Kidney tubule cell (primary cell): ENCODE measurements at places on chromosomes 6 and 20.

DNA sequence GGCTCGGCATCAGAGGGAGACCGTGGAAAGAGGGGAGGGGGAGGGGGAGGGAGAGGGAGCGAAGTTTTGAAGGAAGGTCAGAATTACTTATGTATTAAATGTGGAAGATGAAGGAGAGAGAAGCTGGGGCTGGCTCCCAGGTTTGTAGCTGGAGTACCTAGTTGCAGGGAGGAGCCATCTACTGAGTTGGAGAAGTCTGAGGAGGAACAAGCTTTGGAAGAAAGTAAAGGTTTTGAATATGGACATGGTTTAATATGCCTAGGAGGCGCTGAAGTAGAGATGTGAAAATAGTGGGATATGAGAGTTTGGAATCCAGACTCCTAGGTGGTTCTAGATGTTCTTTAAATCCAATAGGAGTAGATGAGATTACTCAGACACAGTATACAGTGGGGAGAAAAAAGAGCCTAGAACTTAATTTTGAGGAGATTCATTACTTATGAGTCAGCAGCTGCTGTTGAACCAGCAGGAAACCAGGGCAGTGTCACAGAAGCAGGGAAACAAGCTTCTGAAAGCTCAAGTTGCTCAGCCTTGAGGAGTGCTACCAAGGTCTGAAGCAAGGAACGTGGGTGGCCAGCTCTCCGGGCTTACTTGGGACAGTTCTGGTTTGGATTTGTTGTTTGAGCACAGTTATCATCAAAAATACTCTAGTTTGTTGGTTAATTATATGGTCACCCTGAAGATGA, 149.3 kb downstream of the UTRN start:
- DNase-seq, result peak; percentile 80

DNA sequence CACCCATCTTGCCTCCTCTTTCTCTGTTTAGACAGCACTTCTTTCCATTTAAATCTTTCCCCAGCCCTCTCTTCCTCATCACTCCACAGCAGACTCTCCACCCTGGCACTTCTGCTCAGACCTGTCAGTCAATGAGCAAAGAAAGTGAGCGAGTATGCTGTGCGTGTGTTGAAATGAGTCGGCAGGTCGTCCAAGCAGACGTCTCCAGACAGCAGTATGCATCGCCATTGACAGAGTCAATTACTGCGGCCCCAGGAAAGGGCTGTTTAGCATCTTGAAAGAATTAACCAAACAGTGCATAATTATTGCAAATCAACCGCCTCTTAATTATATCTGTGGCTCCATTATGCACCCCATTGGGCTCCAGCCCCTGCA, 54.8 kb upstream of the KCNG1 start:
- no peak for DNase-seq

- peak; percentile 37 for DNase-seq
Measured at GRCh38 chr6:160132776-160133338, 11.2 kb downstream of the SLC22A1 start.

GRCh38 chr20:14902432-14903089, 565.1 kb upstream of the FLRT3 start:
- DNase-seq, result no peak

- peak; percentile 89 for DNase-seq
Measured at GRCh38 chr6:54874349-54875048, 27.9 kb downstream of the FAM83B start.

GRCh38 chr6:106163966-106164877, 78.1 kb downstream of the PRDM1 start:
- no peak for DNase-seq

DNA sequence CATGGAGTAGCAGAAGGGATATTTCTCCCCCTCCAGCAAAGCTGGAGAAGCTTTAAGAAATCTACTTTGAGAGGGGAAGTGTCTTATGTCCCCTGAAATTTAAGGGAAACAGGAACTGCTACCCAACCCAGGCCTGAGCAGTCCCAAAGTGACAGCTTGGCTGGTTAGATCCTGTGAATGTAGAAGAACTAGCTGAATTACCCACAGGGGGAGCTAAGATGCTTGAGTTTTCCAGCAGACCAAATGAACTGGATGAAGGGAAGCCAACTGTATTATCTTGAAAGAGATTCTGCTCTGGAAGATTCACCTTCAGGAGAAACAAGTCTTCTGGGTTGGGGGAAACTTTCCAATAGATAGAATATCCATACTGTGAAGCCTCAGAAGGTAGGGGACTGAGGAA, 303.3 kb upstream of the MMS22L start:
- peak; percentile 8 for DNase-seq

GRCh38 chr20:32496811-32497533, 88.2 kb downstream of the NOL4L start:
- no peak for DNase-seq

DNA sequence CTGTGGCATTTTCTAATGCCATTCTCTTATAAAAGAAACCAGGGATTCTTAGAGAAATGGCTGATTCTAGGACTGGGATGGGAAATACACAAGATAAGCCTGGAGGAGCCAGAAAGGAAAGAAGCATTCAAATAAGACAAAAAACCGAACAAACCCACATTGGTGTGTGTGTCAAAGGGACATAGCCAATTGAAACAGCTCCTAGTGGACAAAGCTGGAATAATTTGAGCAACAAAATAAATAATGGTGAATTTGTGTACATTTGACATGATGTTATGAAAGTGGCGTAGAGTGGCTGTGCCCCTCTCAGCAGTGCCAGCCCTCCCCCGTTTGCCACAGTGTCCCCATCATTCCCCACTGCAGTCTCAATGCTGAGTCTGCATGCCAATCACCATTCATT, 55.5 kb downstream of the B3GAT2 start:
- DNase-seq, result no peak

DNA sequence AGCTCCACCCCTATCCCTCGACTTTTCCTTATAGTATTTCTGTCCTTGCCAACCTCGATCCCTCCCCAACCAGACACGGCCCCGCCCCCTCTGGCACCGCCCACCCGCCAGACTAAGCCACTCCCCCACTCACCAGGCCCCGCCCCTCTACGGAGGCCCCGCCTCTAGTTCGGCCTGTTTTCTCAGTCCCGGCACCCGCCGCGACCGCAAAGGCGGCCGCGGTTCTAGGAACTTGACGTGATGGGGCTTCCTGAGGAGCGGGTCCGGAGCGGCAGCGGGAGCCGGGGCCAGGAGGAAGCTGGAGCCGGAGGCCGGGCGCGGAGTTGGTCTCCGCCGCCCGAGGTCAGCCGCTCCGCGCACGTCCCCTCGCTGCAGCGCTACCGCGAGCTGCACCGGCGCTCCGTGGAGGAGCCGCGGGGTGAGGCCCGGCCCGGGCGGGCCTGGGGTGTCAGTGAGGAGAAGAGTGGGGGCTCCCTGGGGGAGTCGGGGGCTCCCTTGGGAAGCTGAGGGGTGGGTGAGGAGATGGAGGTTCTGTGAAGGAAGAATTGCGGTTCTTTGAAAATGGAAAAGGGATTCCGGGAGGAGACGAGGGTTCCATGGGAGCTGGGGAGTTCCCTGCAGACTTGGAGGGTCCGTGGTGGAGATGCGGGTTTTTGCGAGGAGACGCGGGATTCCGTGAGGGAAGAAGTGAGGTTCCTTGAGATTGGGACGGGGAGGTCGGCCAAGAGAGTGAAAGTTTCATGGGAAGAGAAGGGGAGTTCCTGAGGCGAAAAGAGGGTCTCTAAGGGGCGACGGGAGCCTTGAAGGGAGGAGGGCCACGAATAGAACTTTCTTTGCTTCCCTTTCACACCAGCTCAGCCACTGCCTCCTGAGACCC, at the start of gene ACSS2:
TSS of gene ACSS2 (plus strand) at position 207 of the 877 bp plus-strand sequence. CDS start at position 241, 34 bp downstream.
- DNase-seq, result no peak

- DNase-seq, result no peak
Measured at GRCh38 chr20:51450221-51450712, 92.3 kb downstream of the NFATC2 start.

GRCh38 chr6:31831350-31832215, 4.0 kb downstream of the HSPA1B start:
- DNase-seq, result no peak

DNA sequence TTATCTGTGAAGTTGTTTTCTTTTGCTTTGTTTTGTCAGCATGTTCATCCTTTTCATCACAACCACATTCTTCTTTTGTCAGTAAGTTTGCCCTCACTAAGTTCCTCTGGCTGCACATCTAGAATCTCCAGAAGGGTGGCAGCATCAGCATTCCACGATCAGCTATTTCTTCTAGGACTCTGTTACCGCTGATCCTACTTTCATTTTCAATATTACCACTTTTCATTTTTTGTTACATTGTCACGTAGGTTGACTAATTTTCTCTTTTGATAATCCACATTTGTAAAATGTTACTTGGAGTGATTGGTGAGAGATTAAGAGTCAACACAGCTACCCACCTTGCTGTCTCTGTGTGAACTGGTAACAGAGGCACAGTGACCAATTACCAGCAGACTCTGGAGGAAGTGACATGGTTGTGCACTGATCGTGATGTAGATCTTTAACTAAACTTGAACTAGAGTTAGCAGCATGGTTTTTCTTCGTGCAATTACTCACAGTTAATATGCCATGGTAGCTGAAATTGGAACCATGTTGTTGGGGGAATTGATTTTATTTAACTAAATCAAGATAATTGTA, 307.9 kb upstream of the SLC35B3 start:
- DNase-seq, result peak; percentile 4

GRCh38 chr6:144155529-144155928, 5.2 kb downstream of the STX11 start:
- DNase-seq, result no peak

DNA sequence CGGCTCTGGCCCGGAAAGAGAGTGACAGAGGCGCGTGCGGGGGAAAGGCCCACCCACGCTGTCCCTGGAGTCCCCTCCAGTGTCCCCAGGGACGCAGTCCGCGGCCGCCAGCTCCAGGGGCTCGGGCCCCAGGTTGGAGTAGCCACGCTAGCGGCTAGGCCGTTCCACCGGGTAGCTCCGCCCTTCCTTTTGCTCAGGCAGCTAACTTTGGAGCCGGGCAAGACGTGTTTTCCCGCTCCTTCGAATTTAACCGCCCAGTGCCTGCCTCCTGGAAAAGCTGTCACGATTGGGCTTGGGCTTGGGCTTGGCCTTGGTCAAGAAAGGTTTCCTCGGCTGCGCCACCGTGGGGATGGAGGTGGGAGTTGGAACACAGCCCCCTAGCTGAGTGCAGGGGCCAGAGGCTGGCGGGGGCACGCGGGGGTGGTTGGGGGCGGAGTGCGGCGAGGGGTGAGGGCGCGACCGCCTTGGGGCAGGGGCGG, 4.7 kb downstream of the LINC00237 start:
- DNase-seq, result no peak

- no peak for DNase-seq
Measured at GRCh38 chr6:30599625-30600324, 17.3 kb downstream of the PPP1R10 start.

DNA sequence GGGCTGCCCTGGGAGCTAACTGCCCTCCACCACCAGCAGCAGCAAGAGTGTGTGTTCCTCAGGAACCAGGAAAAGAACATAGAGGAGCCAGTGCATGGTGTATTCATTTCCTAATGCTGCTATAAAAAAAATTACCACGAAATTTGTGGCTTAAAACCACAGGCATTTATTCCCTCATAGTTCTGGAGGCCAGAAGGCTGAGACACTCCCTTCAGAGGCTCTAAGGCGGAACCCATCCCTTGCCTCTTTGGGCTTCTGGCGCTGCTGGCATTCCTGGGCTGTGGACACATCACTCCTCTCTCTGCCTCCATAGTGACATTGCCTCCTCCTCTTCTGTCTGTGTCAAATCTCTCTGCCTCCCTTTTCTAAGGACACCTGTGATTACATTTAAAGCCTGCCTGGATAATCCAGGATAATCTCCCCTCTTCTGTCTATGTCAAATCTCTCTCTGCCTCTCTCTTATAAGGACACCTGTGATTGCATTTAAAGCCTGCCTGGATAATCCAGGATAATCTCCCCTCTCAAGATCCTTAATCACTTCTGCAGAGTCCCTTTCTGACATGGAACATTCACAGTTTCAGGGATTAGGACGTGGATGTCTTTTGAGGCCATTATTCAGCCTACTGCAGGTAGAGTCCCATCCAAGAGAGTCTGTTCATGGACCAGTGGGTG, 54.7 kb downstream of the NDUFAF5 start:
- peak; percentile 86 for DNase-seq

DNA sequence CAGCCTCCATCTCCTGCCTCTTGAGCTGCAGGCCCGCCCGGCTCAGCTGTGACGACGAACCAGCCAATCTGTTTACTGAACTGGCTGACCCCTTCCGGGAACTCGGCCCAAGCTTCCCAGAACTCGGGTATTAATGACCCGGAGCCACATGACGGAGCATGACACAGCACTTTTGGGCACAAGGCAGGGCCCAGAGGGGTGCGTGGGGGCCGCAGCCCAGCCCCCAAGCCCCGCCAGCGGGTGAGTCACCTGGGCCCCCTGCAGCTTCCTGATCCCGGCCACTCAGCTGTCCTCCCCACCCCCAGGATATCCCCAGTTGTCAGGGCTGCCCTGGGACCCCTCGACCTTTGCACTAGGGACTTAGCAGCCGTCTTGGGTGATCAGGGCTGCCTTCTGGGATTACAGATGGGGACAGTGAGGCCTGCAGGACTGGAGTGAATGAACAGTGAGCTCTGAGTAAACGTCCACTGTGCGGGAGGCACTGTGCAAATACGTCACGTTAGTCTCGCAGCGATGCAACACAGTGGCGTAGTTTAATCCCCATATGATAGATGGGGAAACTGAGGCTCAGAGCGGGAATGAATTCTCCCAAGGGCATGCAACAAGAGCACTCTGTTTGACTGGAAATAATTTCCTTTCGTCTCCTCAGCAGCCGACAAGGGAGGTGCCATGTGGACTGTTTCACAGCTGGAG, 102.1 kb downstream of the CEBPB start:
- peak; percentile 91 for DNase-seq

GRCh38 chr6:130431346-130431852, 65.6 kb downstream of the TMEM200A start:
- no peak for DNase-seq

DNA sequence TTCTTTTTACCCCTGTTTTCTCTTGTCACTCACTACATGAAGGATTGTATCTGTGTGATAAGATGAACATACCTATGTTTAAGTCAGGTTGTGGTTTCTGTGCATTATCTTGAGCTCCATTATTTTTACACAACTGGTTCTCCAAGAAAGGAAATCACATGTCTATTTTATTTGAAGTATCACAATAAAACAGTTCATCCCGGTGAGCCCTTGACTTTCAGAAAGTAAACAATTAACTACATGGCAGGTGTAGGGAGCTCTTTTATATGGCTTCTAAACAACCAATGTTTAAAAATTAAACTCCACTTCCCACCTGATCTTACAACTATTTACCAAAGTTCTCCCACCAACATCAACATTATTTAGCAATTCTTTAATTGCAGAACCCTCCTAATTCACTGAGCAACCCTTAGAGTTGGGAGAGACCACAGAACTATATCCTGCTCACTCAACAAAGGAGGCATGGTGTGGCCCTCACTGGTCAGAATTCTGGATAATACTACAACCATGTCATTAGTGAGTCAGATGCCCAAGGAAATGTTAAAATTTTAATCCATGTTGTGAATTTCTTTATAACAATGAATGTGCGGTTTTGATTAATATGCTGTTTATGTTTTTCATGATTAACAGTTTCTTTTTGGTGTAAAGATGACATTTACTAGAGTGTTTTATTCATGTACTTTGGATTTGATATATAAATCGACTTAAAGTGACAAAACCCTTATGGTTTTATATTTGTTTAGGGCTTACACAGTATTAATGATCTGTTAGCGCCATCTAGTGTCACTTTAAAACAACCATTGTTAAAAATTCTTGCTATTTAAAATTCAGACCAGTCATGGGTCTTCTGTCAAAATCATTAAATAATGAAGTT, 50.0 kb upstream of the SCGN start:
- DNase-seq, result peak; percentile 66

GRCh38 chr20:48965189-48965910, 43.8 kb downstream of the ARFGEF2 start:
- DNase-seq, result no peak
